Cerebellum (tissue), 4 donors: ENCODE measurements at places on chromosomes 16 and 17. TPM values are rescaled to one million over a fixed set of nuclear protein-coding genes. Genes with fewer than 3 reads are reported as not detected.

DNA sequence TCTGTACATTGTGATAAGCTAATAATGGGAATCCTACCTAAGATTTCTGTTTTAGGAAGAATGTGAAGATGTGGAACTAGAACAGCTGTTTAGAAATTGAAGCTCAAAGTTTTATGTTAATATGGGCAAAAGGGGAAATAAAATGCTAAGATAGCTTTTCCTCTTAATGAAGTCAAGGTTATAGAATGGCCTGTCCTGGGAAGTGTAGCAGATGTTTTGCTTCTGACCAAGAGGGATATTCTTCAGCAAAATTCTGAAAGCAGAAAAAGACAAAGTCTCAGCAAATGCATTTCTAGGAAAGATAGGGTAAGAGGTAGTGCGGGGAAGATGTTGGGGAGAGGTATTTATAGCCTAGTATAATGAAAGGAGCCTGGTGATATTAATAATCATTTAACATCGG, 13.1 kb downstream of the MAP3K3 start:
- no peak for DNase-seq

GRCh38 chr17:15492791-15493692, 25.6 kb upstream of the CDRT4 start:
- DNase-seq, result peak; percentile 22

- no peak for DNase-seq
Observed at GRCh38 chr16:12871784-12872183, 29.6 kb upstream of the SHISA9 start.

DNA sequence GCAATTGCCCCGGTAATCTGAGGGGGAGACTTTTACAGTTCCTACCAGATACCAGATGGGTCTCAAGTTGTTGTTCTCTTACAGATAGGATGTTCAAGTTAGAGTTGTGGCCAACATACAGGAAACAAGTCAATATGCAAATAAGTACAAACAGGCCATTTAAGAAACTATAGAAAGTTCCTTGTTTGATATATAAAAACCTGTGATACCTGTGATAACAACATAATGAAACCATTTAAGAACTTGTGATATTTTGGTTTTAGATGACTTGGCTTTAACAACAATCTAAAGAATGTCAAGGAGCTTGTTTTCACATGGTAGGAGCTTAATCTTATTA, 16.8 kb downstream of the CDR2 start:
- no peak for DNase-seq

DNA sequence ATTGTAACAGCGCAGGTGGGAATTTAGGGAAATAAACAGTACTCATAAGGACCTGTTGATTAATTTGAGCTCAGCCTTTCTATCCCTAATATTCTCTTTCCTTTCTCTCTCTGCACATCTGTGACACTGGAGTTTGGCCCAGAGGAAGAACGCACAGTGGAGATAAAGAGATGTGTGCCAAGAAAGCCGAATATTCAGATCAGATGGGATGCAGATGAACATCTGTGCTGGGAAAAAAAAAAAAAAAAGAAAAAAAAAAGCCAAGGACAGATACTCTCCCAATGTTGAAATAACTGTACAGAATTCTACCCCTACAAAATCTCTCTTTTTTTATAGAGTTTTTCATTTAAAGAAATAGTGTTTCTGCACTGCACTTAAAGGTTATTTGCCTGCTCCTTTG, 485.4 kb downstream of the KCNJ2 start:
- DNase-seq, result no peak

Gene C16orf92
- not detected for total RNA-seq
